ENCODE measurements at places on chromosomes 12 and 14.

- DNase-seq = no peak
Observed at GRCh38 chr12:124554429-124555029, 12.9 kb downstream of the NCOR2 start.

GRCh38 chr12:40106655-40107054, 774 bp upstream of the SLC2A13 start:
- DNase-seq = no peak

- no peak for DNase-seq
Observed at GRCh38 chr12:75751769-75752471, 240.5 kb upstream of the KRR1 start.

- DNase-seq = no peak
Observed at GRCh38 chr14:94538070-94538740, 23.0 kb upstream of the SERPINA4 start.

- no peak for DNase-seq
Observed at GRCh38 chr12:50110762-50111351, 1.2 kb upstream of the COX14 start.

GRCh38 chr14:95140060-95140858, 17.1 kb downstream of the DICER1 start:
- DNase-seq = no peak
